ENCODE measurements at places on chromosomes 6 and 20. TPM values are rescaled to one million over a fixed set of nuclear protein-coding genes. Genes with fewer than 3 reads are reported as not detected.
A peak's percentile ranks its signal among the peaks of the same experiment; 100 is the strongest.

DNA sequence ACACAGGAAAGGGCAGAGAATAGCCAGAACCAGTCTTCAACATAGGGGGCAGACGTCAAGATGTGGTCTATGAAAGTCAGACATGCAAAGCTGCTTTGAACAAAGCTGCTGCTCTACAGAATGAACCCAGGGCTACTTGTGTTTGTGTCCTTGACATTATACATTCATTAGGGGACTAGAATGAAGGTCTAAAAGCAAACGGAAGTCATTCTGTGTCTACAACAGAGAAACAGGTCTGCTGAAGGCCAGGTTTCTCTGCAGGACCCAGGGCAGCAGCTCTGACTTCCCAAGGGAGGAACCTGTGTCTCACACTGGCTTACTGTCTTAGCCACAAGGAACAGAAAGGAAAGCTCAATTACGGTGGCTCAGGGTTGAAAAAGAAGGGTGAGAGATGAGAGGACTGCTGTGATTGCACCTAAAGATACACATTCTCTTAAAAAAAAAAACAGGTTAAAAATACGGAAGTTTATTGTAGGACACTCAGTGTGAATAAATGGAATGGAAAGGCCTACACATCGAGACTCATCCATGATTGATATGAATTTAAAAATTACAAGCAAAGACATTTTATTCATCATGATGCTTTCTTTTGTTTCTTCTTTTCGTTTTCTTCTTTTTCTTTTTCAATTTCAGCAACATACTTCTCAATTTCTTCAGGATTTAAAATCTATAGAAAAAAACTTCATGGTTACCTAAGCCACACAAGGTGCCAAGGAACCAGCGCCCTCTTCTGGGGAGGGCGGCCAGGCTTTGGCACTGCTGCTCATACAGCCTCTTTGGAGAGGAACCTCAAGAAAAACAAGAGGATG lies 6.7 kb downstream of the PSMA7 start:
- H3K4me1 ChIP-seq: peaks cover 6% of the 10 kb centered on the region
- peaks cover 35% of the 10 kb centered on the region for H3K36me3 ChIP-seq
- no peaks in the 10 kb centered on the region for H3K27me3 ChIP-seq
- DNase-seq: peak; percentile 54

DNA sequence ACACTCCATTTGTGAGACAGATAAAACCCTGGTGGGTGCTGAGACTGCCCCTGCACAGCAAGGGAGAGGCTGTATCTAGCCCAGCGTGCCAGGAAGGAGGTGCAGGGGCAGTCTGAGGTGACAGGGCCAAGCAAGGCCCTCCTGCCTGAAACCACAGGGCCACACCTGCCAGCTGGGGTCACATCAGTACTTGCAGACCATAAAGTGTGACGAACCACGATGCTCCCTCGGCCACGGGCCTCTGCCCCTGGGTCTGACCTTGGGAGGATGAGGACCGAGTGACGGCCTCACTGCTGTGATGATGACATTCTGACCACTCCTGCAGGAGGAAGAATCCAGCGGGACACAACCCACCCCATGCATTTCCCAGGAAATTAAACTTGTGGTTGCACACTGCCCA lies 75.1 kb downstream of the NINL start:
- H3K4me1 ChIP-seq: peaks cover 6% of the 10 kb centered on the region
- H3K27ac ChIP-seq: no peak overlapping the region
- no peak overlapping the region for H3K4me3 ChIP-seq
- peaks cover 8% of the 10 kb centered on the region for H3K36me3 ChIP-seq
- H3K27me3 ChIP-seq: no peaks in the 10 kb centered on the region

DNA sequence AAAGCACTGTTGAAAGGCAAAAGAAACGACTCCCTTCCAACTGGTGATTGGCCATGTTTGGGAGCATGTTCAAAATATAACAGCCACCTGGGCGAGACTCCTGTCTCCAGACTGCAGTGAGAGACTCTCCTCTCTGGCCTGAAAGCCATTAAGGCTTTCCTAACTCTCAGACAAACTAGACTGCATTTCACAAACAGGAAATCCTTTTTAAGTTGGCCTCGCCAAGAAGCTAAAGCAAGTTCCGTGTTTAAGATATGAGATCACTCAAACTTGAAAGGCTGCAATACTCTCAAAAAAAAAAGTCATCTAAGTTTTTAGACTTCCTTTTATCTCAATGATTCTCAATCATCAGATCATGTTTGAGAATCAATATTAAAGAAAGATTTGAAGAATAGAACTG lies 117.0 kb downstream of the TFAP2A start:
- H3K4me1 ChIP-seq: no peaks in the 10 kb centered on the region
- no peak for DNase-seq
- no peaks in the 10 kb centered on the region for H3K36me3 ChIP-seq
- no peak overlapping the region for H3K4me3 ChIP-seq

DNA sequence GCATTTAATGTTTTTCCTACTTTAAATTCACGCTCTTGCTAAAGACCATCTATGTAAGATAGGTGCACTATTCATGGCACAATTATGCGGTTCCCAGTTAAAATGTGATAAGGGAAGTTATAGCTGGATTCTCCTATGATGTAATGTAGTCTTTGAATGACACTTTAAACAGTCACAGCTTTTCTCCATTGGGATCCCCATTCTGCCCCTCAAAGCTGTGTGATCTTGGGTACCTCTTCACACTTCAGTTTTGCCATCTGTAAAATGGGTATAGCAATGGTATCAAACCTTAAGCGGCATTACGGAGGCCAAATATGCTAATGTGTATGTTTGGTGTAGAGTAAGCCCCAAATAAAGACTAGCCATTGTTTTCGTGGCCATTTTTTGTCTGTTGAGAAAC lies 64.7 kb upstream of the ZNF217 start:
- peaks cover 29% of the 10 kb centered on the region for H3K4me1 ChIP-seq
- no peaks in the 10 kb centered on the region for H3K27me3 ChIP-seq
- no peak for DNase-seq
- no peaks in the 10 kb centered on the region for H3K36me3 ChIP-seq

DNA sequence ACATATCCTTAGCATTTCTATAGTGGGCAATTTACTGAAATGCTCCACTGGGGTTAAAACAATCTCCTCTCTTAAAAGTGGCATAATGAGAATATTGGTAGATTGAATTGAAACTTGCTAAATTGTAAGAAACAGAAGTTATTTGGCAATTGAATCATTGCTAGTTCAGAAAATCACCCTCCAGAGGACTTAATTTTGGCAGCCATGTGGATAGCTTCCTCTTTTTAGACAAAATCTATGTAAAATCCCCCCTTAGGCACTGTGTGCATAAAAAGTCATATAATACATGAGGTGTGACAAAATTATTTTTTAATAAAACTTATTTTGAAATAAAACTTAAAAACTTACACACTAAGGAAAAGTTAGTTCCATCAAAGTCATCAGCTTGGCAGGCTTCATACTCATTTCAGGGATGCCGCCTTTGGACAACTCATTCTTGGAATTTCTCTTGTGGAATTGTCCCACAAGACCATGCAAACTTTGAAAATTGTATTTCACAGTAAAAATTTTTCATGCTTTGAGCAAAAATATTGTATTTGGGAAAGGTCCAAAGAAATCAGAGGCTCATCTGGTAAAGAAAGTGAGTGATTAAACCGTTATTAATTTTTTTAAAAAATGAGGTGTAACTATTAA lies 473.0 kb downstream of the BCKDHB start:
- no peak overlapping the region for H3K27ac ChIP-seq
- peak; percentile 13 for DNase-seq
- H3K4me1 ChIP-seq: no peaks in the 10 kb centered on the region
- no peaks in the 10 kb centered on the region for H3K27me3 ChIP-seq
- H3K4me3 ChIP-seq: no peak overlapping the region

- H3K4me3 ChIP-seq: no peak overlapping the region
- H3K4me1 ChIP-seq: no peaks in the 10 kb centered on the region
- no peaks in the 10 kb centered on the region for H3K27me3 ChIP-seq
- DNase-seq: no peak
- no peak overlapping the region for H3K27ac ChIP-seq
Observed at GRCh38 chr20:60372822-60373221, 414.6 kb downstream of the CDH26 start.

- no peaks in the 10 kb centered on the region for H3K27me3 ChIP-seq
- no peaks in the 10 kb centered on the region for H3K4me1 ChIP-seq
- H3K36me3 ChIP-seq: no peaks in the 10 kb centered on the region
- H3K27ac ChIP-seq: no peak overlapping the region
- H3K4me3 ChIP-seq: no peak overlapping the region
- DNase-seq: no peak
Observed at GRCh38 chr6:18101873-18102272, 20.6 kb downstream of the NHLRC1 start.

DNA sequence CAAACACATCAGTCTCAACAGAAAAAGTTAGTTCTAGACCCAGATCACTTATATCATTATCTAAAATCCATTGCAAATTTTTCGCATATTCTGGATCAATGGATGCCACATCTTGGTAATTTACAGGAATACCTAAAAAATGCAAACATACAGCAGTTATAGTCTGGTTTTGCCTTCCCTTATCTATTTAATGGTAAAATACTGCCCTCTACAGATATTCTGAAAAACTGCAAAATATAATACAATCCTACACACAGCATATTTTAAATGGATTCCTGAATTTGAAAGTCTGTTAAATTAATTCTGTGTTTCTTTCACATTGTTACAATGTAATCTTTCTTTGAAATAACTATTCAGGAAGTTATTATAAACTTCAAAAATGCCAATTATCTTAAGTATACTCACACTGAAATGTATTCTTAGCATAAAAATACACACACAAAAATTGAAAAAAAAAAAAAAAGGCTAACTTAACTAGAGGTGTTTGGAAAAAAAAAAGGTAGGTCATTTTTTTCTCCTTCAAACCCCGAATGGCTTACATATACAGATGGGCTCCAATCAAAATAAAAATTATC lies 88.4 kb downstream of the HACE1 start:
- no peaks in the 10 kb centered on the region for H3K4me1 ChIP-seq
- no peak overlapping the region for H3K27ac ChIP-seq
- DNase-seq: peak; percentile 50
- no peak overlapping the region for H3K4me3 ChIP-seq
- H3K36me3 ChIP-seq: no peaks in the 10 kb centered on the region
- H3K27me3 ChIP-seq: no peaks in the 10 kb centered on the region

GRCh38 chr20:46933150-46933549 lies 38.5 kb downstream of the EYA2 start:
- no peaks in the 10 kb centered on the region for H3K27me3 ChIP-seq
- H3K27ac ChIP-seq: no peak overlapping the region
- DNase-seq: no peak
- no peaks in the 10 kb centered on the region for H3K4me1 ChIP-seq
- no peaks in the 10 kb centered on the region for H3K36me3 ChIP-seq
- H3K4me3 ChIP-seq: no peak overlapping the region

- DNase-seq: no peak
- no peaks in the 10 kb centered on the region for H3K4me1 ChIP-seq
- no peak overlapping the region for H3K27ac ChIP-seq
- no peaks in the 10 kb centered on the region for H3K27me3 ChIP-seq
- H3K4me3 ChIP-seq: no peak overlapping the region
- no peaks in the 10 kb centered on the region for H3K36me3 ChIP-seq
Observed at GRCh38 chr6:10033223-10033829, 381.5 kb downstream of the TFAP2A start.

DNA sequence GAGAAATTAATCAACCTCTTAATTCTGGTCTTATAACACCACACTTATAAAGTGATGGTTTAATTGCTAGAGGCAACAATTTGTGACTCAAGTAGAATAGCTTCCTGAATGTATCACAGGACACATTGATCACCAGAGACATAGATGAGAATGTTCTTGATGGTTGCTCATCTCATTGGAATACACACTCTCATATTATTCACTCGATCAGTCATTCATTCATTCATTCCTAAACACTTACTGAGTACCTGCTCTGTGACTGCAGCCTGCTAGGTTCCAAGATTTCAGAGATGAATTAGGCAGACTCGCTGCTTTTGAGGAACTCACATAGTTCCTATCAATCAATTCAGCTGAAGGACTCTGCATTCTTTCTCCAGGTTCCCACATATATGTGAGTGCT lies 365.1 kb upstream of the SOX4 start:
- no peaks in the 10 kb centered on the region for H3K27me3 ChIP-seq
- no peak overlapping the region for H3K27ac ChIP-seq
- DNase-seq: no peak

- H3K27ac ChIP-seq: peak overlapping the region; percentile 55
- peaks cover 44% of the 10 kb centered on the region for H3K4me1 ChIP-seq
- H3K4me3 ChIP-seq: no peak overlapping the region
- no peaks in the 10 kb centered on the region for H3K36me3 ChIP-seq
- H3K27me3 ChIP-seq: no peaks in the 10 kb centered on the region
- peak; percentile 12 for DNase-seq
Observed at GRCh38 chr6:42316981-42317380, 99.3 kb upstream of the MRPS10 start.

GRCh38 chr20:2631228-2631627 lies 21.2 kb upstream of the NOP56 start:
- no peaks in the 10 kb centered on the region for H3K36me3 ChIP-seq
- no peaks in the 10 kb centered on the region for H3K4me1 ChIP-seq
- H3K27ac ChIP-seq: no peak overlapping the region

DNA sequence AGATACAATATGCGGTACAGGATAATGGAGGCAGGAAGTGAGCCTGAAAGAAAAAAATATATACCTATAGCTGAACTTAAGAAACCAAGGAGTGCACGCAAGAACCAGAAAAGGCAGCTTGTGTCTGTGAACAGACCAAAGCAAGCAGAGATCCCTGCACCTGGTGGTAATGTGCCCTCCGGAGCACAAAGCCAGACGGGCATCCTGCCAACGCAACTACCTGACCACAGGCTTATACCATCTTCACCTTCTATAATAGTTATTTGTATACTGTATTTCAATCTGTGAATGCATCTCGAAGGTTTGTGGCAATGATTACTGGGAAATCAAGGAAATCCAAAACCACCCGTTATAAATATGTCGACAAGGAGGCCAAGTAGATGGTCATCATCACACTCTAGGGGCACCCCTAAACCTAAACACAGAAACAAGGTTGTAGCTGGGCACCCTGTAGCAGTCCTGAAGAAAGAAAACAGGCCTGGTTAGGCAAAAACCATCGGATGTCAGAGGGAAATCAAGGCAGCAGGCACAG lies 801 bp downstream of the FBXL4 start:
- H3K4me1 ChIP-seq: no peaks in the 10 kb centered on the region
- peak; percentile 23 for DNase-seq
- H3K27ac ChIP-seq: peak overlapping the region; percentile 65

GRCh38 chr6:56663344-56663743 lies 20.7 kb upstream of the DST start:
- peaks cover 2% of the 10 kb centered on the region for H3K36me3 ChIP-seq
- H3K27me3 ChIP-seq: no peaks in the 10 kb centered on the region
- DNase-seq: peak; percentile 36

The HLA-DPB1 gene
- 5.4 TPM for total RNA-seq

The SMPDL3A gene
- total RNA-seq: 19.8 TPM

The KCNS1 gene
- 0.50 TPM for total RNA-seq

The GSTA4 gene
- 54.0 TPM for total RNA-seq

The SAMHD1 gene
- total RNA-seq: 29.5 TPM

The PACRG gene
- 0.66 TPM for total RNA-seq

The FAXC gene
- total RNA-seq: 0.51 TPM

The EYA2 gene
- total RNA-seq: 1.7 TPM
